Anterior cingulate cortex (tissue), 58 donors: ENCODE measurements at places on chromosomes 11 and 22.
A peak's percentile ranks its signal among the peaks of the same experiment; 100 is the strongest.

DNA sequence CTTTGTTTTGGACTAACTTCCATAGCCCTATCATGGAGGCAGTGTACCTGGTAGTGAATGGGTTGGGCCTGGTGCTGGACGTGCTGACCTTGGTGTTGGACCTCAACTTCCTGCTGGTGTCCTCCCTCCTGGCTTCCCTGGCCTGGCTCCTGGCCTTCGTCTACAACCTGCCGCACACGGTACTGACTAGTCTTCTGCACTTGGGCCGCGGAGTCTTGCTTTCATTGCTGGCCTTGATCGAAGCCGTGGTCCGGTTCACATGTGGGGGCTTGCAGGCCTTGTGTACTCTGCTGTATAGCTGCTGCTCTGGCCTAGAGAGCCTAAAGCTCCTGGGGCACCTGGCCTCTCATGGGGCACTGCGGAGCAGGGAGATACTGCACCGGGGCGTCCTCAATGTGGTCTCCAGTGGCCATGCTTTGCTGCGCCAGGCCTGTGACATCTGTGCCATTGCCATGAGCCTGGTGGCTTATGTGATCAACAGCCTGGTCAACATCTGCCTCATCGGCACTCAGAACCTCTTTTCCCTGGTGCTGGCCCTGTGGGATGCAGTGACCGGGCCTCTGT is 846 bp downstream of the RNF26 start:
- no peak for DNase-seq

GRCh38 chr11:8082391-8083087 is 1.5 kb downstream of the TUB start:
- peak; percentile 66 for DNase-seq

- DNase-seq = no peak
Observed at GRCh38 chr11:74288911-74289310, 22.5 kb downstream of the P4HA3 start.

- DNase-seq = peak; percentile 63
Observed at GRCh38 chr11:10450462-10451425, 4.3 kb upstream of the AMPD3 start.

DNA sequence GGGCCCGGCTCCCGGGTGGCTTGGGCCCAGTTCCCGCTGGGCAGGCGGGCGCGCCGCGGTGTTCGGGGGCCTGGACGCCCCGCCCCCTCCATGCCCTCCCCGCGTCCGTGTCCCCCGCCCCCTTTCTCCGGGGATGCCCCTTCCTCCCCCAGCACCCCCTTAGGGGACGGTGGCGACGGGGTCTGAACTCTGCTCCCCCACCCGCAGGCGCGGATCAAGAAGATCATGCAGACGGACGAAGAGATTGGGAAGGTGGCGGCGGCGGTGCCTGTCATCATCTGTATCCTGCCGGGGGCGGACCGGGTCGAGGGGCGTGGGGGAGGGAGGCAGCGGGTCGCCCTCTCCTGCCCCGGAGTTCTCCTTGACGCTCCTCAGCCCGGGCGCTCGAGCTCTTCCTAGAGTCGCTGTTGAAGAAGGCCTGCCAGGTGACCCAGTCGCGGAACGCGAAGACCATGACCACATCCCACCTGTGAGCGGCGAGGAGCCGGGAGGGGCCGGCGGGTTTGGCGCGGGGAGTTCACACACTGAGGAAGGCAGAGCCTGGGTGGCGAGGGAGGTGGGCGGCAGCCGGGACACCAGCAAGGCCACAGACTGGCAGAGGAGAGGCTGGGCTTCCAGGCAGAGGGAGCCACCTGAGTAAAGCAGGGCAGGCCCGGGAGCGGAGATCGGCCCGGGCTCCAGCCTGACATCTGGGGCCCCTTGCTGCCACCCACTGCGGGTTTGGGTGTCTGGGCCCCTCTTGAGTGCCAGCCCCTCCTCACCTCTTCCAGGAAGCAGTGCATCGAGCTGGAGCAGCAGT is 546 bp downstream of the DRAP1 start:
- DNase-seq = no peak

- no peak for DNase-seq
Observed at GRCh38 chr11:86741839-86742805, 58.2 kb upstream of the PRSS23 start.

GRCh38 chr11:70210051-70210501 is 7.0 kb downstream of the FADD start:
- no peak for DNase-seq

GRCh38 chr11:34773826-34774225 is 142.4 kb downstream of the APIP start:
- DNase-seq = no peak

GRCh38 chr22:26501996-26502395 is 10.3 kb downstream of the TFIP11 start:
- no peak for DNase-seq

GRCh38 chr22:48889209-48889830 is 938.4 kb downstream of the BRD1 start:
- no peak for DNase-seq

DNA sequence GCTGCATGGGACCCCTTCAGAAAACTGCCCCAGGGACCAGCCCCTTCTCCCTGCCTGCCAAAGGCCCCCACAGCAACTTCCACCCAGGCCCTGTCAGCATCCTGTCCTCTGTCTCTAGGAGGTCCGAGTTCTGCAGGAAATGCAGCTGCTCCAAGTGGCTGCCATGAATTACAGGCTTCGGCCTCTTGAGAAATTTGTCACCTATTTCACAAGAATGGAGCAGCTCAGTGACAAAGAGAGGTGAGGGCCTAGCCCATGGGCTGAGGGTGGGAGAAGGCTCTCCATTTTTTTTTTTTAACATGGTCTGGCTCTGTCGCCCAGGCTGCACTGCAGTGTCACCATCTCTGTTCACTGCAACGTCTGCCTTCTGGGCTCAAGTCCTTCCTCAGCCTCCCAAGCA is 7.3 kb downstream of the RGL4 start:
- no peak for DNase-seq

GRCh38 chr22:24148266-24149197 is 32.8 kb upstream of the SUSD2 start:
- DNase-seq = no peak

DNA sequence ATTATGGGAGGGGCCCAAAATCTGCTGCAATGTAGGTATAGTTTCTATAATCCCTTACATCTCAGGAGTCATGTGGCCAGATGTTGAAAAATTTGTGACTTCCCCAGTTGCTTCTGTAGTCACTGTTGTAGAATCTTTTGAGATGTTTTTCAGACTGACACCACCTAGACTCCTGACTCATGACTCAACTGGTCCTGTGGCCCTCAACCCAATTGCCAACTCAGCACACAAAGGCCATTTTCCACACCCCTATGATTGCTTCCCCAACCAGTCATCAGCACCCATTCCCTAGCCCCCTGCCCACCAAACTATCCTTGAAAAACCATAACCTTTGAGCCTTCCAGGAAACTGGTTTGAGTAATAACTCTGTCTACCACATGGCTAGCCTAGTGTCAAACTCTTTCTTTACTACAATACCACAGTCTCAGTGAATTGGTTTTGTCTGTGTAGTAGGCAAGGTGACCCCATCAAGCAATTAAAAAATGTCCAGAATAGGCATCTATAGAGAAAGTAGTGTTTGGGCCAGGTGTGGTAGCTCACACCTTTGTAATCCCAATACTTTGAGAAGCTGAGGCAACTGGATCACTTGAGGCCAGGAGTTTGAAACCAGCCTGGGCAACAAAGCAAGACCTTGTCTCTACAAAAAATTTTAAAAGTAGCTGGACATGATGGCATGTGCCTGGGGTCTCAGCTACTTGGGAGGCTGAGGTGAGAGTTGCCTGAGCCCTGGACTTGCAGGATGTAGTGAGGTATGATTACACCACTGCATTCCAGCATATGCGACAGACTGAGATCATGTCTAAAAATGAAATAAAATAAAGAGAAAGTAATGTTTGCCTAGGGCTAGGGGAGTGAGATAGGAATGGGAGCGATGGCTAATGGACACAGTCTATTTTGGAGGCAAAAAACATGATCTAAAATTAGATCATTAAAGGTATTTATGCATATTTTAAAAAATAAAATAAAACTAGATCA is 24.1 kb upstream of the FEZ1 start:
- DNase-seq = no peak

GRCh38 chr11:46529095-46529905 is 64.5 kb downstream of the AMBRA1 start:
- peak; percentile 24 for DNase-seq

- no peak for DNase-seq
Observed at GRCh38 chr11:45105984-45106375, 40.5 kb upstream of the PRDM11 start.

DNA sequence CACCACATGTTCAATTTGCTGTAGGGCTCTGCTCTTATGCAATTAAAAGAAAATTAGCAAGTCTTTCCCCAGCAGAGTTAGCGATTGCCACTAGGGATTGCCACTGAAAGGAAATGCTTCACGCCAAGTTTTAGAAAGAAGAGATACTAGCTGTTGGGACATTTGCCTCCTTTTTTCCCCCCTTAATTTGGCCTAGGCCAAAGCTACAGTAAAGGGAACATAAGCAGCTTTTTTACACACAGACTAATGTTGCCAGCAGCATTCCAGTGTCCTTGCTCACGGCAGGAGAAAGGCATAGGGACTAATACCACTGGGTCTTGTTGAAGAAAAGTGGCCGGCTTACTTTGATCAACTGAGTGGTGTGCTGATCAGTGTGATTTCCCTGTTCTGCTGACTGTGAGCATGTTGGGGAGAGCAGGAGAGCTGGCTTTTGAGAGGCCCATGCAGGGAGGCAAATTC is 71.2 kb downstream of the PHF21A start:
- no peak for DNase-seq

- no peak for DNase-seq
Observed at GRCh38 chr22:48138855-48139254, 1376.4 kb downstream of the TBC1D22A start.

DNA sequence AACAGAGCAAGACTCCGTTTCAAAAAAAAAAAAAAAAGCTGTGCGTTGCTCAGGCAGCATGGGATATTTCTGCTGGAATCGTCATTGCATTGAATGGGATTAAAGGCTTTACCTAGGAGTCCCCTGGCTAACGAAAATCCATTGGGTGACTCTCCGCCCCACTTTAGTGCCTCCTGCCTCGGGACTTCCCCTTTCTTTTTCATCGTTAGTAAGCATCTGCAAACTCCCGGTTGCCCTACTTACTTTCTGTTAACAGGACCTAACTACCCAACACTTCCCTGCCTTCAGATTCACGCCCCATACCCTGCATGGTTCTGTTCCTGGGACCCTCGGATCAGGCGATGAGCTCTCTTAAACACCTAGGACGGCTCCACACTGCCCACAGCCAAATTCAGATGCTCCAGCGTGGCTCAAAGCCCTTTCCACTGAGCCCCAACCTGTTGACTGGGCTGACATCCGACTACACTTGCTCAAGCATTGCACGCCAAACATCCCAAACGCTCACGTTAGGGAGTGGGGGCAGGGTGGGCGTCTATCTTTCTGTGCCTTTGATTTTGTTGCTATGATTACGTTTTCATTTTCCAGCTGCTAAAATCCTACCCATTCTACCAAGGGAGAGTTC is 143.8 kb downstream of the ST3GAL4 start:
- DNase-seq = no peak

DNA sequence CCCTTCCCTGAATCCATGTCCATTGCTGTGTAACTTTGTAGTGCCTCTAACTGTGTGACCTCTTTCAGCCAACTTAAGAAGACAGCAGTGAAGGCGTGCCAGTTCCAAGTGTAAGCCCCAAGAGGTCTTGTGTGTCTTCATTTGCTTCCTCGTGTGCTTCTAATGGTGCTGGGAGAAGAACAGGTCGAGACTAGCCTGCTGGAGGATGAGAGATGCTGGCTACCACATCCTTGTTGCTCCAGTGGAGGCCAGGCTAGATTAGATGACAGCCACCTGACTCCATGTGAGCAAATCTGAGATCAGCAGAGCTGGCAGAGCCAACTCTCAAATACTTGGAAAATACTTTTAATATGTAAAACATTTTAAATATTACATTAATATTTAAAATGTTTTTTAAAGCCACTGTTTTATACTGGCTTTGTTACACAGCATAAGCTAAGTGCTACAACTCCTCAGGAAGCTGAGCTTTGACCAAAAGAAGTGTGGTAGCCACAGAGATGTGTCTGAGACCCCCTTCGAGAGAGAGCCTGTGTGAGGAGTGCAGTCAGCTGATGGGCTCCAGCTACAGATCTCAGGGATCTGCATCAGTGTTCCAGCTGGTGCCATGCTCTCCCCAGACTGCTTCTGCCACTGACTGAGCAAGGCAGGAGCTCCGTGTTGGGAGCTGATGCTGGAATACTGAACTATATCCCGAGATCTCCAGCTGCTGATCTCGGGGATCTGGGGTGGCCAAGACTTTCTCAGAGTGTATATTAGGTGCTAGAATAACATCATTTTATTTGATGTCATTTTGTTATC is 8.9 kb downstream of the KCNJ11 start:
- no peak for DNase-seq

GRCh38 chr11:102467853-102468580 is 15.5 kb upstream of the TMEM123 start:
- DNase-seq = no peak

GRCh38 chr11:24253237-24253760 is 243.6 kb upstream of the LUZP2 start:
- DNase-seq = no peak

GRCh38 chr11:43833657-43834073 is 47.0 kb upstream of the ALKBH3 start:
- no peak for DNase-seq

- DNase-seq = no peak
Observed at GRCh38 chr22:30743257-30744020, 48.8 kb downstream of the OSBP2 start.

GRCh38 chr11:60880643-60881282 is 13.4 kb downstream of the ZP1 start:
- DNase-seq = no peak

DNA sequence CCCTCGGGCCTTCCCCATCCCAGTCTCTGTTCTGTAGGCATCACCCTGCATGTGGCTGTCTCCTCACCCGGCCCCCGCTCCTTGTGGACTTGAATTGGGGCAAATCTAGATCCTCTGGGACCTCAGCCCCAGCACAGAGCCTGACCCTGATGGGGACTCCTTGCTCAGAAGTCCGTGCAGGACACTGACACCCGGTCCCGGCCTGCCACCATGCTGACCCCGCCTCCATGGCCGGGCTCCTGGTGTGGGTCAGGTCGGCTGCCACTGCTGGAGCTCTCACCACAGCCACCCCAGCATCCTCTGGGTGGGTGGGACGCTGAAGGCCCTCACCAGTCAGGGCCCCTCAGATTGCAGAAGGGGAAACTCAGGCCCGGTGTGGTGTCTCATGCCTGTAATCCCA is 1.8 kb downstream of the IGLL1 start:
- DNase-seq = no peak

DNA sequence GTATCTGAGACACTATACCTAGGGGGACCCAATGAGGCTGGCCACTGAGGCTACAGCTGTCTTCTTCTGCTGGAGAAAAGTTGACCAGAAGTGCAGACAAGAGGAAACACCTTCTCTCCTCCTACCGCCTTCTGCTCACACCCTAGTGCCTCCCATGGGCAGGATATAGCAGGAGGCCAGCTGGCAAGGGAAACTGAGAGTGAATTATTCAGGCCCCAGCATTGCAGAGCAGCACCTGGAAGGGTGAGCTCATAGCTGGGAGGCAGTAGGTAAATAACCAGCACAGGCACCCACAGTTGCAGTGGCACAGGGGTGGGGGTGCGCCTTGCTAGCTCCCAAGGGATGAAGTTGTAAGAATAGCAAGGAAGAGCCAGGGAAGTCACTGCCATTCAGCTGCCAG is 267.4 kb upstream of the NCAM1 start:
- DNase-seq = no peak
